ENCODE measurements at places on chromosomes 2 and 18.

DNA sequence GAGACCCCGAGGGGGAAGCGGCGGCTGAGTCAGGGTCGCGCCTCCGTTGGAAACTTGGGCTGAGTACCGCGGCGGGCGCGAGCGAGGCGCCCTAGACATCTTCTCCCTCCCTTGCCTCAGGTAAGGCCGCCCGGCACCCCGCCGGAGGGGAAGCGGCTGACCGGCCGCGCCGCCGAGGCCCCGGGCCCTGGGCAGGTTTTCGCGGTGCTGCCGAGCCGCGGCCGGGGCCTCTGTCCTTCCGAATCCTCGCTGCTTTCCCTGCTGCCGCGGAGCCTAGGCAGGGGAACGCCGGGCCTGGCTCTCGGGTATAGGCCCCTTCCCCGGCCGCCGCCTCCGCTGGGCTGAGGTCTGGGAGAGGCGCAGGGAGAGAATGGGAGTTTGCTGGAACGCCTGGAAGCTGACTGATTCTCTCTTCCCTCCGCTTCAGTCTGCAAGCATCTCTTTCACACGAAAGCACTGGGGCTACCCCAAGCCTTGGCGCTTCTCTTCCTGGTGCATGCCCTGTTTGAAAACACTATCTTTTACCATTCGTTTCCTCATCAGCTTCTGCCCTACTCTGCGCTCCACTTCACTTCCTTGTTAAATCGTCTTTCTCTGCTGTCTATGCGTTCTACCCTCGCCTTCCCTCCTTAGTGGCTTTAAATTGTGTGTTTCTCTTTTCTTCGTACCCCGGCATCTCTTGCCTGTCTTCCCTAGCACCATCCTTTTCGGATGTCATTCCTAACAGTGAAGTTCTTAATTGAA is 652 bp downstream of the PPM1B start:
- peak; percentile 58 for DNase-seq

DNA sequence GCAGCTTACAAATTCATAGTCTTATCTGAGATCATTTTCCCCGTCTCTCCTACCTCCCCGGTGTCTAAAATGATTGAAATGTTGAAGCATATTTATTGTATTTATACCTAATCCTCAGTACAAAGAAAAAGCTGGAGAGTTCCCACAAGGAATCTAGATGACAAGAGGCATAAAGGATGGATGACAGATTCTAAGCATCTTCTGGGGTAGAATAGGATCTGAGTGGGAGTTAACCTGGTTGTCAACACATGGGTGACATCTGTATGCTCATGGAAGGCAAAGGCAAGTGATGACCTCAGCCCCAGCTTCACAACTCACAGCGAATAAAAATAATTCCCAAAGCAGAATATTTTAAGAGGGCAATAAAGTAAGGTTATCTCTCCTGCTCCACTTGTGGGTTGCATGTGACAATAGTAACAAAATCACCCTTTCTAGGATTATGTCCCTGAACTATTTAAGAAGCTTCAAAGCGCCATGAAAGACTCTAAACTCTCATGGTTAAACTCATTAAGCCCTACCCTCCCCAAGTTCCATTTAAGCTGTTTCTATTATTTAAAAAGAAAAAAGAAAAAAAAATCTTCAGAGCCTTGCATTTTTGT is 32.2 kb downstream of the SGPP2 start:
- DNase-seq = no peak

DNA sequence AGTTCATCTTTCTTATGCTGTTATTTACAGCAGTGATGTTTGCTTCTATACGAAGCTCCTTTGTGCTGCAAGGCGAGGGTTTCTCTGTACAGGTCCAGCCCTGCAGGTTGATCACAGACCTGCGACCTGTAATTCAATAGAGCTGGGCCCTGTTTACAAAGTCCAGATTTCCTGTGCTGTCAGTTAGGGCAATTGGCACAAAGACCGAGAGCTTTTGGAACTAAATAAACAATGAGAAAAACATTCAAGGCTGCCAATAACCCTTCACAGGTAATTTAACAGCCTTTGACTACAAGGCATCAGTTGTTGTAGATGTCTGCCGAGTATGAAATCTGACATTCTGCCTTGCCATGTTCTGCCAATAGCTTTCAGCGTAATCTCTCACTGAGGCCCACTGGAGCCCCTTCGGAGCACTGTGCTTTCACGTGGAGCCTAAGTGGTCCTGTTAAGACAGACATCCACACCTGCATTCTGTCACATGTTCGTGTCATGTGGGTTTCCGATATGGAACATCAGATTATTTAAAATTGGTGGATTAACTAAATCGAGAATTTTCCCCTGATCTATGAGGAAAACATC is 232.5 kb downstream of the PTGR3 start:
- DNase-seq = no peak

GRCh38 chr18:3152294-3152693 is 67.5 kb downstream of the MYOM1 start:
- DNase-seq = no peak

GRCh38 chr18:22275706-22276333 is 106.4 kb downstream of the GATA6 start:
- no peak for DNase-seq

DNA sequence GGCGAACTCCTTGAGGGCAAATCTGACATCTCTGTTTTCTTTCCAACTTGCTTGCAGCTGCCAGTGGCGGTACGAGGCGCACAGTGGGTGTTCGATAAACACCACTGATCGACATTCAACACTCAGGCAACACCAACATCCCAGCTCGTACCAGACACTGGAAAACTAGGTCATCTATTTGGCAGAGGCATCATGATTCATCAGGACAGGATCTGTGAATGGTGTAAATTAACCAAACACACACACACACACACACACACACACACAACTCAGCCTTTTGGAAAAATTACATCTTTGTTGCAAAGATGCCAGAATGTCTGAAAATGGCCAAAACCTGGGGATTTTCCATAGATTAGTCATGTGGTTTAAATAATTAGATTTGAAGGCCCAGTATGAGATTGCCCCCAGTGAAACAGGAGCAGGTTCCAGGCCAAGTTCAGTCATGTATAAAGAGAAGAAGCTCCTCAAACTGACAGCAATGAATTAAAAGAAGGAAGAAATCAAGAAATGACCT is 150.5 kb upstream of the NCKAP5 start:
- no peak for DNase-seq

DNA sequence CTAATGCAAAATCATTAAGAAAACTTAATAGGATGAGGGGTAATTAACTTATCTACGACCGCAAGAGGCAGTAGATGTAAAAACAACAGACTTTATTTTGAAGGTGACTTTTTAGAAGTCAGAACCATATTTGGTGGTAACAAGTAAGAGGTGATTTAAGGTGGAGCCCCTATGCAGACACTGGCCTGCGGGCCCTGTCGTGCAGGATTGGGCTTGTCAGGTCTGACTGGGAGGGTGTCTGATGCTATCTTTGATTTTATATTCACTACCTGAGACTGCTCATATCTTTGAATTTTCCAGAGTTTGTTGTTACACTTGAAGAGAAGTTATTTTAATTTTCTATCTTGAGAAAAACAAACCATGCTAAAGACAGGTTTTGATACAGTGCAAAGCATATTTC is 29.1 kb upstream of the SCLY start:
- no peak for DNase-seq

- DNase-seq = no peak
Measured at GRCh38 chr2:195838002-195838401, 181.0 kb downstream of the SLC39A10 start.

DNA sequence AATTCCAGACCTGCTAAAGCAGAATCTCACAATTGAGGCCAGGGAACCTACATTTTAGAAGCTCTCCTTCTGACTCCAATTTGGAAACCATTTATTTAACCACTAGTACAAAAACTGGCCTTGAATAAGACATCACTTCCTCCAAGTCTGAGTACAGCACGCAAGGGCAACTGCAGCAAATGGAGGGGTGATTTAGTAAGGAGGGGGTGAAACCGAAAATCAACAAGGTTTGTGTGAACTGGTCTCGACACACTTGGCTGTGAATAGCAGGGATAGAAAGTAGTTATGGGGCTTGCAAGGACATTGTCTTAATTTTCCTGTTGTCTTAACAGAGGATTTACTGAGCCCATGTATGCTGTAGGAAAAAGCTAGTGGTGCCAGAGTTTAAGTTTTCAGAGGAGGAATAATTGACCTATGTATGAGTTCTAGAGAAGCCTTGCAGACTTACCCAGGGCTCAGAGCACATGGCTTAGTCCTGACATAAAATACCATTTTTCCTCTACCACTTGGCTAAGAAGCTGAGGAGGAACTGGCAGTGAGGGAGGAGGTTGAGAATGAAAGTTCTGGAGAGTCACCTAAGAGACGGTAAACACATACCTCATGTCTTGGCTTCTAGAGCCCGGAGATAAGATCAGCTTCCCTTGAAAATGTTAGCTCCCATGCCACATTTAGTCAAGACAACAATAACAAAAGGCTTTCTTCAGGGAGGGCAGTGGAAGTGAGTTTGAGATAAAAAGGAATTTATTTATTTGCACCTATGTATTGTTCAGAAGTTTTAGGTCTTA is 114.8 kb downstream of the SMAD2 start:
- DNase-seq = no peak

DNA sequence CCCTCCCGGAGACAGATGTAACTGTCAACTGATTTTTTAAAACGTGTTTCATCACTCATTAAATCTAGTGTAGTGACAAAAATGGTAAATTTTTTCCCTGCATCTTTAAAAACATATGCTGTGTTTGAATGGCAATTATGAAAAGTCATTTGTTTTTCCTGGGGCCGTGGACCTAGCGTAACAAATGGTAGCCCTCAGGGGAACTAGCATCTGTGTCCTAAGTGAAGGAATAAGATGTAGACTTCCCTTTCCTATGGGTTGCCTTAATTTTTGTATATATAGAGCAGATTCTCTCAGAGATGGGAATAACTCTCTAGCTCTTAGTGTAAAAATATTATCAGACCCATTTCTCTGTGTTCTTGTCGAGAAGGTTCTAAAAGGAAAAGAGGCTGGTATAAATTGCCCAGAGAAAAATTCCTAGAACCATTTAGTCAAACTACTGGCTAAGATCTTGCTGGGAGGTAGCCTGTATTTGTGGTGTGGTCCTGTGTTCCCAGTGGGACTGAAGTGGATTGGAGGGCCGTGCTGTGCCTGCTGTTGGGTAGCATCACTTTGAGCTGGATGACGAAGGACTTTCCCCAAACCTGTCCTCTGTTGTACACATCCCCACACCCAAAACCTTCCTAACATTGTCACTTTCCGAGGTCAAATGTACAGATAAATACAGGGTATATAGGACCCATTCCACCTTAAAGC is 85.8 kb downstream of the LIMS1 start:
- DNase-seq = no peak

DNA sequence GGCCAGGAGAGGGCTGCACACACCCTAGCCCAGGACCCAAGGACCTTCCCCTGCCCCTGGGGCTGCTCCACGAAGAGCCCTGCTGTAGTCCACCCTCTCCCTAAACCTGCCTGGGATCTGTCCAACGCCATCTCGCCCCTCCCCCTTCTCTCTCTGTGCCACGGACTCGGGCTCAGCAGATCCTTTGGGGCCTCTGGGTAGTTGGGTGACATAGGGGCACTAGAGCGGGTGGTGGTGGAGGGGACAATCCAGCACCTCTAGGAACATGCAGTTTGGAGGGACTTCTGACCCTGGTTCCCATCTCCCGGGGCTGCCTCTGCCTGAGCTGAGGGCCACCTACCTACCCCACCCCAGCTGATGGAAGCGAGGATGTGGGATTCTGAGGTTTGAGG is 7.3 kb upstream of the CRYBA2 start:
- no peak for DNase-seq

DNA sequence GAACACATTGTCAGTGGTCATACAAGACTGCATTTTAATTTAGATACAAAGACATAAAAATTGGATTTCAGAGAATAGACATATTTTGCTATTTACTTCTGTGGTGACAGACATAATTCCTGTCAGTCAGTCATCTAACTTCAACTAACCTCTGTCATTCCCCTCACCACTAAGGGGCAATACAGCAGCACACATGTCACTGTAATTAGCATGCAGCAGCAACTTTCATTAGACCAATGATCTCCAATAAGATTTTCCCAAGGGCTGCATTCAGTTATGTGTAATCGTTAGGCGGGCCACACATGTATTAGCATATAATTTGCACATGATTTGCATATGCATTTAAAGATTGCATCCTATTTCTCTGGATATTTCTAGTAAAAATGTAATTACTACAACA is 624.5 kb downstream of the NR4A2 start:
- no peak for DNase-seq

DNA sequence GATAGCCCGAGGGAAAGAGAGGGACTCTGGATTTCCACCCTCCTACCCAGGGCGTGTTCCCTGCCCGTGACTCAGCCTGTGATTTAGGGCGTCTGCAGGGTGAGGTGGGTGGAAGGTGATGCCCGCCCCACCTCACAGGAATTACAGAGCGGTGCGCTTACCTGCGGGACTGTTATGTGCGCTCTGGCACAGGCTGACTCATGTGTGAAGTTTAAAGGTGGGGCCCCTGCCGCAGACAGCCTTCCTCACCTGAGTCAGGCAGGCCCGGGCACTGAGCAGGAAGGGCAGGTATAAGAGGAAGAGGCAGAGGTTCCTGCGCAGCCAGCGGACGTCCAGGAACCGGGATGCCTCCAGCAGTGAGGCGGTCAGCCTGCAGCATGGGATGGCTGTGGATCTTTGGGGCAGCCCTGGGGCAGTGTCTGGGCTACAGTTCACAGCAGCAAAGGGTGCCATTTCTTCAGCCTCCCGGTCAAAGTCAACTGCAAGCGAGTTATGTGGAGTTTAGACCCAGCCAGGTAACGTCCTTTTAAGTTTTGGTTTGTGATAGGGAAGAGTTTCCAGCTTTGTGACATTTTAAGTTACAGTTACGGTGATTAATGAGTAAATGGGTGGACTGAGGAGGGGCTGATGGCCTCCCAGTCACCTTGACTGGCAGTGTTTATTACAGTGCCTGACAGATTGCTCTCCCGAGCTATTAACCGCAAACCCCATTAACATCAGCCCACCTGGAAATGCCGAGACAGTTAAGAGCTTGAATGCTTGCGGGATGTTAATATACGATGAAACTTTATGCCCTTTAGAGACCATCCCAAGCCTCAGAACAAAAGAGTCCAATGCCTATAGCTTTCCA is 141.6 kb upstream of the TTC39C start:
- peak; percentile 24 for DNase-seq

DNA sequence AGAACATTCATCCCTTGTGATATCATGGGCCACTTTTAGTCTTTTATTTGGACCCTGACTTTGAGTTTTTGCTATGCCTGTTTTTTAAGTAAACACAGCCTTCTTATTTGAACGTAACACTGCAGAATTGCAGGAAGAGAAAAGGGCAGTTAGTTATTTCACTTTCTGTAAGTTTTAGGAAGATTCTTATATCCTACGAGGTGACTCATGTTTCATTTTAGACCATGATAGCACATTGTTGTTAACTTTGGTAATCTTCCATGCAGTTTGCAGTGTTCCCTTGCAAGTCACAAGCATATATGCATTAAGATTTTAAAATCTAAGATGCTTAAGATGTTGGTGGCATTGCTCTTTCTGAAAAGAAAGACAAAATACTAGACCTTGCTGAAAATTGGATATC is 128.6 kb upstream of the EPC2 start:
- DNase-seq = no peak

GRCh38 chr2:10599089-10599488 is 90.7 kb downstream of the NOL10 start:
- no peak for DNase-seq
